ENCODE measurements at places on chromosomes 2 and 18.

DNA sequence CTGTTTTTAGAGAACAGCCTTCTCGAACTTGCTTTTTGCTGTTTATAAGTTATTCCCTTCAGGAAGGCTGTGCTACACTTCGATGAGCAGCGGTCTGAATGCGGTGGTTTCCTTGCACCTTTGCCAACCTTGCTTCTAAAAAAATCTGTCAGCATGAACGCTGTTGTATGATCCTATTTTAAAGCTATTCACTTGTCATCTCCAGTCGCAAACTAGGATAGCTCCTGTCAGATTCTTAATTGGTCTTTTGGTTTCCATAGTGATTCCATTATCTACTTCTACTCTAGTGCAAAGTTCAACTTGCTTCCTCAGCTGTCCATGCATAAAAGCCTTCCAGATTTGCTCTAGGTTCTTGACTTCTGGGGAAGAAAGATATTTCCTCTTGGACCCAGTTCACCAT lies 76.3 kb upstream of the GALNT3 start:
- no peak for DNase-seq
- H3K36me3 ChIP-seq = no peaks in the 10 kb centered on the region
- no peaks in the 10 kb centered on the region for H3K4me1 ChIP-seq
- H3K27ac ChIP-seq = no peak overlapping the region

DNA sequence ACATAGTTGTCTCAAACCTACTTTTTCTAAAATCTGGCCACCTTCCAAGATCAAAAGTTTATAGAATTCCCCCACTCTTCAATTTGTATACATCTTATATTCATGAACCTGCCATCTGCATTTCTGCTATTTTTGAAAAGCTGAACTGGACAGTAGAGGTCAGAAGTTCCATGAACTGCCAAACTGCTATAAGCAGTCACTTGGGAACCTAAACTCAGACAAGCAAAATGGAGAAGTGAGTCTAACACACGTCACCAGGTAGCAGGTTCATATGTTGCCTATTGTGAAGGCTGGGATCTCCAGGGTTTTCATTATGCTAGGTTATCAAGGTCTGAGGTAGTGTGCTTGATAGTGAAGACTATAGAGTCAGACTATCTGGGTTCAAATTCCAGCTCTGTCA lies 2.0 kb upstream of the MYO1B start:
- no peaks in the 10 kb centered on the region for H3K27me3 ChIP-seq
- no peak for DNase-seq
- no peak overlapping the region for H3K4me3 ChIP-seq
- no peaks in the 10 kb centered on the region for H3K36me3 ChIP-seq

- H3K27ac ChIP-seq = no peak overlapping the region
- no peaks in the 10 kb centered on the region for H3K36me3 ChIP-seq
- DNase-seq = no peak
- no peaks in the 10 kb centered on the region for H3K27me3 ChIP-seq
Measured at GRCh38 chr2:170155723-170156253, 22.2 kb upstream of the MYO3B start.

GRCh38 chr2:84285056-84285747 lies 173.9 kb downstream of the SUCLG1 start:
- H3K27me3 ChIP-seq = no peaks in the 10 kb centered on the region
- no peak overlapping the region for H3K27ac ChIP-seq

GRCh38 chr2:101942851-101943250 lies 48.9 kb upstream of the IL1R2 start:
- no peaks in the 10 kb centered on the region for H3K36me3 ChIP-seq
- H3K4me3 ChIP-seq = no peak overlapping the region
- no peak for DNase-seq
- no peaks in the 10 kb centered on the region for H3K4me1 ChIP-seq
- no peaks in the 10 kb centered on the region for H3K27me3 ChIP-seq
- no peak overlapping the region for H3K27ac ChIP-seq

GRCh38 chr2:235533616-235534385 lies 40.0 kb downstream of the AGAP1 start:
- H3K36me3 ChIP-seq = no peaks in the 10 kb centered on the region
- no peaks in the 10 kb centered on the region for H3K27me3 ChIP-seq
- peaks cover 4% of the 10 kb centered on the region for H3K4me1 ChIP-seq
- DNase-seq = no peak
- no peak overlapping the region for H3K4me3 ChIP-seq

DNA sequence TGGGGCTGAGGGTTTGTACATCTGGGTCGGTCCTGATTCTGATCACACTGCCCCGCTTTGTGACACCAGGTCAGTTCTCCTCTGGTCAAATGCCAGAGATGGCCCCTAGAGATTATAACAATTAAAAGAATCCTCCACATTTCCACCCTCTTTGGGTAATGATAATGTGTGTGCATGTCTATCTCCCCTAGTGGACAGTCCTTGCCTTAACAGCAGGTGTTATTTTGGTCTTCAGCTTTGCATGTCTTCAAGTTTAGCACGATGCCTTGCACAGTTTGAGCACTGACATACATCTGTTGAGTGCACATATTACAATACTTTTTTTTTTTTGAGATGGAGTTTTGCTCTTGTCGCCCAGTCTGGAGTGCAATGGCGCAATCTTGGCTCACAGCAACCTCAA lies 25.7 kb upstream of the COX7A2L start:
- no peaks in the 10 kb centered on the region for H3K27me3 ChIP-seq
- H3K4me3 ChIP-seq = no peak overlapping the region
- H3K4me1 ChIP-seq = no peaks in the 10 kb centered on the region
- DNase-seq = no peak
- H3K27ac ChIP-seq = no peak overlapping the region
- H3K36me3 ChIP-seq = no peaks in the 10 kb centered on the region

- no peaks in the 10 kb centered on the region for H3K4me1 ChIP-seq
- H3K27me3 ChIP-seq = no peaks in the 10 kb centered on the region
- no peak overlapping the region for H3K27ac ChIP-seq
- H3K36me3 ChIP-seq = no peaks in the 10 kb centered on the region
- DNase-seq = no peak
Measured at GRCh38 chr2:192035731-192036442, 158.8 kb downstream of the TMEFF2 start.

DNA sequence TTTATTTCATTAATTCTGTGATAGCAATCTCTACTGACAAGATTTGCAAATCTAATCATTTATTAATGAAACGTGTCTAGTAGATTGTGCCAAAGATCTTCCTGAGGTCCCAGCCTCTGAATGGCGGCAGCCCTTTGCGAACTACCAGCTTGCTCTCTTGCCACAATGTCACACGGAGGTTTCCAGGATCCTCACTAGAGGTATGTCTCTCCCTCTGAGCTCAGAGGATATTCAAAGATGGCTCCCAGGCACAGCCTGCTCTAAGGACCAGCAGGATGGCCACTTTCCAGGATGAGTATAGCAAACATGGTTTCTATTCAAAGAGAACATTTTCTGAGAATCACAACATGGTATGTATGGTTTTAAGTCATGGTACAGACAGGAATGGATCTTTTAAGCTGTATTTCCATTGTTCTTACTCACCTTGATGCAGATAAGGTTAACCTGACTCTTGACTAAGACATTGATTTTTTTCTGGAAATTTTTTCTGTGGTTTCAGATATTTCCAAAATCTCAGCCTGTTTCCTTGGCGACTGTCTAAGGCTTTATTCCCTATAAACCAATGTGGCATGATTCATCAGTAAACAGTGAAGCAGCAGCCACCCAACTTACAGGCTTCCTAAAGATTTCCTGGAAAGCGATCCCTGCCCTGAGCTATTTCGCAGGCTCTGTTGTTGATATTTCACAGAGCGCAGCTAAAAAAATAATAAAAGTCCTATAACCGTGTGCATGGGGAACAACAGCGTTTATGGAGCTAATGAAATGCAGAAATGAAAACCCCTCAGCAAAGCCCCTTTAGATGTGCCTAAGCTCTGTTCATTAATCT lies 54.1 kb upstream of the KLF7 start:
- H3K27ac ChIP-seq = no peak overlapping the region
- peaks cover 3% of the 10 kb centered on the region for H3K4me1 ChIP-seq
- no peaks in the 10 kb centered on the region for H3K36me3 ChIP-seq
- no peak overlapping the region for H3K4me3 ChIP-seq
- H3K27me3 ChIP-seq = no peaks in the 10 kb centered on the region

- no peaks in the 10 kb centered on the region for H3K27me3 ChIP-seq
- no peak overlapping the region for H3K27ac ChIP-seq
- DNase-seq = no peak
- H3K4me3 ChIP-seq = no peak overlapping the region
Measured at GRCh38 chr2:222652491-222653255, 3.2 kb downstream of the FARSB start.

DNA sequence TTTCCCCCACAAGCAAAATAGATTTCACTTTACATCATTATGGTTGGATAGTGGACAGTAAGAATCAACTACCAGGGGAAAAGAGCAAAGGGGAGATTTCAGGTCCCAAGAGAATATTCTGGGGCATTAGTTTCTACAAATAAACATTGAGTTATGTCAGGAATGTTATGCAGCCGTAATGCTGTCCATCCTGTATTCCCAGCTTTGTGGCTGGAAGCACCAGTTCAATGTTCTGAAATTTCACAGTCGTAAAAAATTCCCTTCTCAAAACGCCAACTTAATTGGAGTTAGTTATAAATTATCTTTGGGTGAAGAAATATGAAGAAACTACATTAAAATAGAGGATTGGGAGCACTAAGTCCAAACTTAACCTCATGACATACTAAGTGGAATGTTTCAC lies 141.5 kb upstream of the FIGN start:
- H3K4me3 ChIP-seq = no peak overlapping the region
- DNase-seq = no peak
- H3K4me1 ChIP-seq = no peaks in the 10 kb centered on the region
- H3K27me3 ChIP-seq = no peaks in the 10 kb centered on the region
- H3K36me3 ChIP-seq = no peaks in the 10 kb centered on the region
- no peak overlapping the region for H3K27ac ChIP-seq

DNA sequence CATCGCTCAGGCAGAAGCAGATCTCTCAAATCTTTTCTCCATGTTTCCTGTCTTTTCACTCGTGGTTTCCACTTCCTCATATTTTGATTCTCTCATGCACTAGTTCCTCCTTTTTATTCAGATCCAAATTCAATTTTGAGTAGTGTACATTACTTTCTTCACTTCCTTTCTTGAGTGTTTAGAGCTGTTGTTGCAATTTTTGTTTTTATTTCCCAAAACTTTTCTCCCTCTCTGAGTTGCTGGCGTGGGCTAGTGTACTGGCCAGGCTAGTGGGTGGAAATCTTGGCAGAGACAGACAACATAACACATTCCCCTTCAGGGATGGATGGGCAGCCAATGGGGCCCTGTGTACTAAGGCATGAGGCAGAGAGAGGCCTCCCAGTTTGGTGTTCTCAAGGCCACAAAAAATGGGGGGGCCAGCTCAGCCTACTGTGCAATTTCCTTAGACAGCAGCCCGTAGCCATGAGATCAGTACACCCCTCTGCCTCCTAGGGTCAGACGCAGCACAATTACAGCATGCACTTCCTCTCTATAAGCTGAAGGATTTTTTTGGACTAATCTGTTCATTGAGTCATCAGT lies 145.1 kb upstream of the PID1 start:
- no peak overlapping the region for H3K27ac ChIP-seq
- H3K4me3 ChIP-seq = no peak overlapping the region
- no peaks in the 10 kb centered on the region for H3K36me3 ChIP-seq
- H3K4me1 ChIP-seq = peaks cover 4% of the 10 kb centered on the region

- 0 out of 2 replicates have a peak, but pooled peaks cover 3% of the 10 kb centered on the region for H3K4me1 ChIP-seq
- no peak for DNase-seq
Measured at GRCh38 chr2:225076125-225076524, 33.9 kb upstream of the DOCK10 start.

GRCh38 chr18:62420513-62421209 lies 95.6 kb downstream of the TNFRSF11A start:
- DNase-seq = no peak
- H3K27me3 ChIP-seq = no peaks in the 10 kb centered on the region
- no peak overlapping the region for H3K4me3 ChIP-seq
- no peaks in the 10 kb centered on the region for H3K4me1 ChIP-seq
- no peak overlapping the region for H3K27ac ChIP-seq
- H3K36me3 ChIP-seq = no peaks in the 10 kb centered on the region

GRCh38 chr2:36427790-36428243 lies 72.2 kb downstream of the CRIM1 start:
- H3K4me3 ChIP-seq = no peak overlapping the region
- H3K27ac ChIP-seq = no peak overlapping the region
- no peak for DNase-seq
- no peaks in the 10 kb centered on the region for H3K27me3 ChIP-seq
- H3K4me1 ChIP-seq = peaks cover 2% of the 10 kb centered on the region
- H3K36me3 ChIP-seq = no peaks in the 10 kb centered on the region

DNA sequence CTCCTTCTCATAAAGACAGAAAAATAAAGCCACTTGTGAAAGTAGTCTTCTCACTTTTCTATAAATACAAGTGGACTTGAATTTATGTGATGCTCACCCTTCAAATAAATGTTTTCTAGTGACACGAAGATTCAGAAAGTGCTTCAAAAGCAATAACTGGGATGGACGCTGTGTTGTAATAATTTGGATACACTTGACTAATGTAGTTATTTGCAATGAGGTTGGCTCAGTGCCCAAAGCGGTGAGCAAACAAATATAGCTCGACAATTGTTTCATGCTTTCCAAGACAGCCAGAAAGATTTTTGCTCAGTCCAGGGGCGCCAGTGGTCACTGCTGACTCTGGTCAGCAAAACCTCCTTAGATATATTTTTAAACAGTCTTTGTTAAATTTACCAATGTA lies 278.6 kb upstream of the KLHL14 start:
- H3K36me3 ChIP-seq = no peaks in the 10 kb centered on the region
- DNase-seq = no peak
- H3K4me3 ChIP-seq = no peak overlapping the region

DNA sequence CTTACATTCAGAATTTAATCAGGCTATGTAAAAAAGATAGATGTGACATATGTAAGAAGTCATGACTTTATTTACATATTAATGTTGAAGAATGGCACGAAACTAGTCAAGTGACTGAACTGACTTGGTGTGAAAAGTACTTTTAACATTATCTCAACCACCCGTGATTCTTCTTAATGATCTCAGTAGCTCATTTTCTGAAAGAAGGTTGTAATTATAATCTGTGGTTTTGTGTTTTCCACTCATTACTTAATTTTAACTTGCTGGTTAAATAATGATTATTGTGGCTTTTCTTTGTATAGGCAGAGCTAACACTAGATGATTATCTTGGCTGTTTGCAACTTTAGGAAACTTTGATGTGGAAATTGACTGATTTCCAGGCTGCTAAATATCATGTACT lies 18.5 kb downstream of the KCNJ13 start:
- H3K4me3 ChIP-seq = no peak overlapping the region
- no peak for DNase-seq
- no peaks in the 10 kb centered on the region for H3K27me3 ChIP-seq
- H3K4me1 ChIP-seq = no peaks in the 10 kb centered on the region
